Osteoblast (primary cell): ENCODE measurements at places on chromosomes 16 and 17. TPM values are rescaled to one million over a fixed set of nuclear protein-coding genes. Genes with fewer than 3 reads are reported as not detected.

- no peak overlapping the region for H3K27ac ChIP-seq
- peaks cover 10% of the 10 kb centered on the region for H3K27me3 ChIP-seq
- H3K4me3 ChIP-seq, result no peak overlapping the region
- no peak for DNase-seq
- H3K36me3 ChIP-seq, result no peaks in the 10 kb centered on the region
Observed at GRCh38 chr16:88117476-88117868, 166.2 kb downstream of the BANP start.

DNA sequence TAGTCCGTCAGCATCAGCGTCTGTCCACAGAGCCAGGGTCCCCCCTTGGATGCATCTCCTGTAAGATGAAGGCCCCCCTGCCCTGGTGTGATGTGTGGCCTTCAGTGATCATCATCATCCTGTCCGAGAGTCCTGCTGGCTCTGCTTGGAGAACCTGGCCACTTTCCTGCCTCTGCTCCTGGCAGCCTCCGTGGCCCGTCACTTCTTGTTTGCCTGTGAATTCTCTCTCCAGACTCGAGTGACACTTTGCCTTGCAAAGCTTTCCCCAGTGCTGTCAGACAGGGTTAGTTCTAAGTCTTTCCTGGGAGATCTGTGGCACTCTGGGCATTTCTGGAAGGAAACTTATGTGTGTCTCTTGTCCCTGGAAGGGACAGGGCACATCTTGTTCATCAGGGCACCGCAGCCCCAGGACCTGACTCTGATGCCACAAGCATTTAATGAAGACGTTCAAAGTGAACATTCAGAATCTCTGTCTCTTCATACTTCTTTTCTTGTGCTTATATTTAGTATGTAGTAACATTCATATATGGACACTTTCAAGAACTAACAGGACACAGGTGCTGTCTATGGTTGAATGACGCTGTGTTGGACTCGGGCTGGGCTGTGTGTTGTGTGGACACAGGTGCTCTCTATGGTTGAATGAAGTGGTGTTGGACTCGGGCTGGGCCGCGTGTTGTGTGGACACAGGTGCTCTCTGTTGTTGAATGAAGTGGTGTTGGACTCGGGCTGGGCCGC lies 68.5 kb downstream of the RPTOR start:
- H3K4me3 ChIP-seq, result no peak overlapping the region
- no peaks in the 10 kb centered on the region for H3K4me1 ChIP-seq
- no peak for DNase-seq
- no peaks in the 10 kb centered on the region for H3K36me3 ChIP-seq

GRCh38 chr16:87809150-87809902 lies 43.5 kb upstream of the KLHDC4 start:
- H3K36me3 ChIP-seq, result no peaks in the 10 kb centered on the region
- DNase-seq, result peak; percentile 14
- H3K4me1 ChIP-seq, result peaks cover 19% of the 10 kb centered on the region
- peaks cover 3% of the 10 kb centered on the region for H3K27me3 ChIP-seq
- no peak overlapping the region for H3K4me3 ChIP-seq

DNA sequence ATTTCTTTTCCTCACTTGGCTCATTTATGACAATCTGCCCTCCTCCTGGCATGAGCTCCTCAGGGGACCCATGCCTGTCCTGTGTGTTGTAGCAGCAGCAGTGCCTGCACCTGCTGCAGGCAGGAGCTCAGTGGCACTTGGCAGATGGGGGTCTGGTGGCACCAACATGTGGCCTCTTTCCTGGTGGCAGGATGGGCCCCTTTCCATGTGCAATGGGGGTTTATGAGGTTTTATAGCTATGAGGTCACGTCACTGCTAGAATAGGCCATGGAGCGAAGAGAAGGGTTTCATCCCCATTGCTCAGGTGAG lies 7.0 kb downstream of the ADCY7 start:
- no peaks in the 10 kb centered on the region for H3K36me3 ChIP-seq
- no peaks in the 10 kb centered on the region for H3K27me3 ChIP-seq
- no peak for DNase-seq
- H3K4me1 ChIP-seq, result no peaks in the 10 kb centered on the region
- no peak overlapping the region for H3K27ac ChIP-seq

DNA sequence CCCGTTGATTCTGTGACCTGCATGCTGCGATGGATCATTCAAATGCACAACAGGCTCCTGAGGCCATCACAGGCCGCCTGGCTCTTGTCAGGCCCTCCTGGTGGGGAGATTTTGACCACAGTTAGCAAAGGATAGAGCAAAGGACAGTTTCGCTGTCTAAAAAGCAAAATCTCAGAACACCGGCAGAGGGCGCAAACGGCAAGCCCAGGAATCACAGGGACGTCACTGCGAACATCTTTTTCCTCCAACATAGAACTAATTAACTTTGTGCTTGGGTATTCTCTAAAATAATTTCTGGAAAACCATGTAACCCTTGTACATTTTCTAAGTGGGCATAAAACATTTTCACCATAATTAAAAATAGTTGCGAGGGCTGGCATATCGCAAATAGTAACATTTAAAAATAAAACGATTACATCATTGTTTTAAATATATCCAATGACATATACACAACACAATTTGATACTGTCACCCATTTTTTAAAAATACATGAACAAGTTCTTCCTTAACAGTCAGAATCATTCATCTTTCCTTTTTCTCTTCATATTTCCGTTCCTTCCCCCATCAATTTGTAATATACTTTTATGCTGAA lies 19.7 kb upstream of the SLC47A1 start:
- DNase-seq, result peak; percentile 80
- H3K4me3 ChIP-seq, result peak overlapping the region; percentile 29
- H3K27me3 ChIP-seq, result no peaks in the 10 kb centered on the region
- H3K36me3 ChIP-seq, result no peaks in the 10 kb centered on the region
- H3K4me1 ChIP-seq, result no peaks in the 10 kb centered on the region

- no peak overlapping the region for H3K4me3 ChIP-seq
- H3K4me1 ChIP-seq, result no peaks in the 10 kb centered on the region
- no peak for DNase-seq
Observed at GRCh38 chr17:57401556-57402488, 145.5 kb downstream of the MSI2 start.

GRCh38 chr17:21289902-21290571 lies 5.5 kb downstream of the MAP2K3 start:
- H3K4me3 ChIP-seq, result no peak overlapping the region
- DNase-seq, result peak; percentile 77
- peak overlapping the region; percentile 99 for H3K27ac ChIP-seq
- H3K36me3 ChIP-seq, result peaks cover 37% of the 10 kb centered on the region
- H3K4me1 ChIP-seq, result peaks cover 36% of the 10 kb centered on the region

DNA sequence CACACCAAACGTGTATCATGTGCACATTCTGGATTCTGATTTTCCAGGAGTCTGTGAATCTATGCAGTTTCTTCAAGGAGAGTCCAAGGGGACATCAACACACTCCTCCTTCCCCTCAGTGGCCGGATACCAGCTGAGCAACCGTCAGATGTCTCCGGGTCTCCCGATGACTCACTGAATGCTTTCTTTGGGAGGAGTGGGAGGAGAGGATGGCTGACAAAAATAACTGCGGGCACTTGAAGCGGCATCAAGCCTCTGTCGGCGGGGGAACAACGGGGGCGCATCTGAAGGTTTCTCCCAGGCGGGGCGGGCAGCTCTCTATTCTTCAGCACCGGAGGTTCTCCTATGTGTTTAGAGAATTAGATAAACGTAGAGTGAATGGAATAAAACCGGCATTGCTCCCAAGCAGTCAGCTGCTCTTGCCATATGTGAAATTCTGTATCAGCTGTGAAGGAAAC lies 24.6 kb upstream of the LRRC75A start:
- no peaks in the 10 kb centered on the region for H3K36me3 ChIP-seq
- H3K27me3 ChIP-seq, result peaks cover under 1% of the 10 kb centered on the region
- H3K4me1 ChIP-seq, result peaks cover 16% of the 10 kb centered on the region
- peak; percentile 91 for DNase-seq
- peak overlapping the region; percentile 64 for H3K4me3 ChIP-seq

DNA sequence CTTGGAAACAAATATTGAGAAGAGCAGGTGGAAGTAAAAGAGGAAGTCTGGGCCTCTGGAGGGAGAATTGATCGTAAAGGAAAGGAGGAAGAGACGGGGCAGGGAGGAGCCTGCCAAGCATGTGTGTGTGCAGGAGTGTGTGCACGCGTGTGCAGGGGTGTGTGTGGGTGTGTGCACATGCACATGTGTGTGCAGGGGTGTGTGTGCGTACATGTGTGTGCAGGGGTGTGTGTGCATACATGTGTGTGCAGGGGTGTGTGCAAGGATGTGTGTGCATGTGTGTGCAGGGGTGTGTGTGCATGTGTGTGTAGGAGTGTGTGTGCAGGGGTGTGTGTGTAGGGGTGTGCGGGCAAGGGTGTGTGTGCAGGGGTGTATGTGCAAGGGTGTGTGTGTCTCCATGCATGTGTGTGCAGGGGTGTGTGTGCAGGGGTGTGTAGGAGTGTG lies 10.0 kb downstream of the CEP295NL start:
- peaks cover 3% of the 10 kb centered on the region for H3K4me1 ChIP-seq
- H3K27me3 ChIP-seq, result no peaks in the 10 kb centered on the region
- H3K27ac ChIP-seq, result no peak overlapping the region
- DNase-seq, result no peak
- H3K4me3 ChIP-seq, result no peak overlapping the region

- no peaks in the 10 kb centered on the region for H3K36me3 ChIP-seq
- H3K4me3 ChIP-seq, result peak overlapping the region; percentile 83
- H3K27ac ChIP-seq, result no peak overlapping the region
- H3K4me1 ChIP-seq, result peaks cover 16% of the 10 kb centered on the region
- DNase-seq, result peak; percentile 84
Observed at GRCh38 chr17:57086069-57086930, 1.3 kb downstream of the AKAP1 start.

GRCh38 chr17:10119203-10120108 lies 79.0 kb downstream of the GAS7 start:
- peaks cover 4% of the 10 kb centered on the region for H3K4me1 ChIP-seq
- H3K4me3 ChIP-seq, result no peak overlapping the region
- H3K27me3 ChIP-seq, result no peaks in the 10 kb centered on the region
- DNase-seq, result peak; percentile 84
- H3K36me3 ChIP-seq, result no peaks in the 10 kb centered on the region

DNA sequence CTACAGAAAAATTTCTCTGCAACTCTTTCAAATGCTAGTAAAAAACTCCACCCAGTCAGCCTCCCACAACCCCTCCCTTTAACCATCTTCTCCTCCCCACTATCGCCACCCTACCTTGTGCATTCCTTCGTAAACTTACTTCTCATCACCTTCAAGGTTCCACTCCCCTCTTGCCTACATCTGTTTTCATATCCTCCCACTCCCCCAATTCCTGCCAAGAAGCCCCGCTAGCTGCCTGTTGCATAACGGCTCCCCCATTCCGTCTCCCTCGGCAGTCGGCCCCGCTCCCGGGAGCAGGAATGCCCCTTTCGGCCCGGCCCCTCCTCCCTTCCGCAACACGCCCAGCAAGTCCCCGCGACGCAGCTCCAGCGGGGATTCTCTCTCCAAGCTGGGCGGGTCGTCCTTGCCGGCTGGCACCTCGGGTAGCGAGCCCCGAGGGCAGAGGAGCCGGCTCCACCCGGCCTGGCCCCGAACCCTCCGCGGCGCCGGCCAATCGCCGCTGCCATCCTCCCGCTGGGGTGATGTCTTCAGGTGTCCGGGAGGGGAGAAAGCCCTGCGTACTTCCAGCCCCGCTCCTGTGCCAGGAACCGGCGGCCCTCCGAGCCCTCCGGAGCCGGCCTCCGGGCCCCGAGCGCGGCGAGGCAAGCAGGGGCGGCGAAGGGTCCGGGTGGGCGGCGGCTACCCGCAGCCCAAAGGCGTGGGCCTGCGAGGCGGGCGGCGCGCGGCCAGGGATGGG lies 1.5 kb downstream of the PHLPP2 start:
- peak overlapping the region; percentile 93 for H3K4me3 ChIP-seq
- peak; percentile 95 for DNase-seq
- H3K27me3 ChIP-seq, result no peaks in the 10 kb centered on the region
- H3K36me3 ChIP-seq, result peaks cover 4% of the 10 kb centered on the region

DNA sequence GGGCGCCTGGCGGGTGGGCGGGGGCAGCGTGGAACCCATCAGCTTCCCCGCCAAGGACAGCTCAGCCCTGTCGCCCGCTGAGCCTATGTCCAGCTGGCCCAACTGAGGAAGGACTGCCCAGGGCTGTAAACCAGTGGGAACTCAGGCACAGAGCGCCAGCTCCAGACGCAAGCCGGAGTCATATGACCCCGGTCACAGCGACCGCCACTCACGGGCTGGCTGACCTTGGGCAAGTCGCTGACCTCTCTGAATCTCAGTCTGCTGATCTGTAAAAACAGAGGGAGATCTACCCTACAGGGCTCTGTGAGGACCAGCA lies 170.0 kb downstream of the C16orf78 start:
- no peak overlapping the region for H3K27ac ChIP-seq
- H3K36me3 ChIP-seq, result no peaks in the 10 kb centered on the region
- no peak overlapping the region for H3K4me3 ChIP-seq
- DNase-seq, result peak; percentile 49
- no peaks in the 10 kb centered on the region for H3K4me1 ChIP-seq

- DNase-seq, result no peak
- H3K4me1 ChIP-seq, result no peaks in the 10 kb centered on the region
- H3K27ac ChIP-seq, result no peak overlapping the region
- no peaks in the 10 kb centered on the region for H3K36me3 ChIP-seq
- no peaks in the 10 kb centered on the region for H3K27me3 ChIP-seq
Observed at GRCh38 chr17:3035968-3036280, 27.5 kb downstream of the OR1D5 start.

Gene SPATA22
- total RNA-seq, result 0.29 and 2.2 TPM in 2 replicates

Gene LGALS9B
- not detected in 2 replicates for total RNA-seq

Gene CD300LF
- total RNA-seq, result not detected in 2 replicates
